ENCODE measurements at places on chromosomes 12 and 14.

DNA sequence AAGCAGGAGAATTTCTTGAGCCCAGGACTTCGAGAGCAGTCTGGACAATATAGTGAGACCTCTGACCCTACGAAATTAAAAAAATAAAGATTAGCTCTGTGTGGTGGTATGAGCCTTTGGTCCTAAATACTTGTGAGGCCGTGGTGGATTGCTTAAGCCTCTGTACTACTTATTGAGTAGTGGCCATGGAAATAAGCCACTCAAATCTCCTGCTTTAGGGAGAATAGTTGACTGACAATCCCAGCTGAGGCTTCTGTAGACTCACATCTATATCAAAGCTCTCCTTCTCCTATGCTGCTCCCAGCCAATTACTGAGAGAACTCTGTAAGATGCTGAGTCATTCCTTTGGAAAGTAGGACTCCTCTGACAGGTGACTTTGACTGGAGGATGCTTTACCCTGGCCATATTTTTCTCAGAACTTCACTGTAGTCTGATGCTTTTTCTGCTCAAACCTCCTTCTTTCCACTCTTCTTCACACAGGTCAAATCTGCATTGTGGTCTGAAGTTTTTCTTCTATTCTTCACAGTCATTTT is 420.2 kb downstream of the SLC6A15 start:
- DNase-seq: no peak

GRCh38 chr12:20187456-20187855 is 180.9 kb upstream of the PDE3A start:
- no peak for DNase-seq

- DNase-seq: peak; percentile 75
Measured at GRCh38 chr14:69685716-69686115, 74.3 kb downstream of the SUSD6 start.

DNA sequence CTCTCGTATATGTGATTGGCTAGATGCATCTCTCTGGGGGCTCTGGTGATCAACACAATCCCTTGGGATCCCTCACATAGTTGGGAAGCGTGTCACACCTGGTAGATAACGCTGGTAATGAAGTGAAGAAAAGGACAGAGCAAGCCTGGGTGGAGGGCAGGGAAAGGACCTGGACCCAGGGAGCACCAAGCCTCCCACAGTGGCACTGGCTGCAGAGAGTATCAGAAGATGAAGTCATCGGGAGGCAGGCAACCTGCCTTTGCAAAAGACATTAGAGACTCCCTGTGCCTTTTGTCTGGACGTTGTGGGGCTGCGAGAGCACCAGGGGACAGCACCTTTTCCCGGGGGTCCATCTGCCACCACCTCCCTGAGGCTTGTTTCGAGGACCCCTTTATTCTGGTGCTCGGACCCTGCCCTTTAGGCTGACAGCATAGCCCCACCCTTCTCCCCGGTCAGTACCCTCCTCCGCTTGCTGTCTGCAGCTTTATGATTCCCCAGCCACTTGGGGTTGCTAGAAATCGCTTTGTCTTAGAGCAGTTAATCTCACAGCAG is 116.4 kb downstream of the EML1 start:
- no peak for DNase-seq

GRCh38 chr14:103378038-103378854 is 7.0 kb upstream of the MARK3 start:
- no peak for DNase-seq

GRCh38 chr12:13093191-13093847 is 10.1 kb downstream of the GSG1 start:
- no peak for DNase-seq

GRCh38 chr12:90061809-90062208 is 353.2 kb upstream of the ATP2B1 start:
- DNase-seq: no peak
